Activated CD4-positive, alpha-beta T cell treated with anti-CD3 and anti-CD28 coated beads, Interleukin-2, amount 50 U/mL, for 4 hours (primary cell): ENCODE measurements at places on chromosomes 13 and 19.

- DNase-seq, result no peak
Observed at GRCh38 chr19:17681505-17682125, 6.5 kb downstream of the UNC13A start.

DNA sequence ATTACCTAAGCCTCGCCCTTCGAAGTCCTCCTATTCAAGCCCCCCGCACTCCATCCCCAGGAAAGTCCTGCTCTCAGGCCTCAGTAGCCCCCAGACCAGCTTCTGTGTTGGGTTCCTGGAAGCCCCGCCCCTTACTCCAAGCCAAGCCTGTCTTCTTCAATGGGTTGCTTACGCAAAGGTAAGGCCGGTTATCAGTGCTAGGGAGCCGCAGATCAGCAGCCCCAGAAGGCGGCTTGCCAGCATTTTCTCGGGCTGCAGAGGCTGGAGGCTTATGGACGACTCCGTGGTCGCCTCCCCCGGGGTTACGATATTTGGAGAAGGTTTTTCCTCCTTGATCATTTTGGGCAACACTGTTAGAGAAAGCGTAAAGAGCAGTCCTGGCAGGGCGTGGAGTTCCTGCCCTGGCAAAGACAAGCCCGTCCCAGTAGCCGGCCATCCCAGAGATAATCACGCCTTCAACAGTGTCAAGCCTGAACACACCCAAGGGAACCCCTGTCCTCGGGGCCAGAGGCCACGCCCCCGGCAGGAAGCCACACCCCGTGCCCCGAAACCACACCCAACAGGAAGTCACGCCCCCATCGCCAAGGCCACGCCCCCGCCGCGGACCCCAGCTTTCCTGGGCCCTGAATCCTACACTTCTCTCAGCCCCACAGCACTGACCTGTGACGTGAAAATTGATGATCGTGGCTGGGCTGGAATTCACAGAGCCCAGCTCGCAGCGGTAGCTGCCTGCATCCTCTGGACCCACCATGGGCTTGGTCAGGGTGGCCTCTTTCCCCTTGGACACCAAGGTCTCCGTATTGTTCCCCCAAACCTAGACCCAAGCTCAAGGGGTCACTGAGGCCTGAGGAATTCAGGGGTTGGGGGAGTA lies 954 bp upstream of the RASIP1 start:
- DNase-seq, result no peak

GRCh38 chr19:18292462-18292809 lies 11.0 kb upstream of the JUND start:
- no peak for DNase-seq

GRCh38 chr19:28864577-28865042 lies 348.3 kb downstream of the UQCRFS1 start:
- no peak for DNase-seq

GRCh38 chr19:1311543-1312091 lies 25.9 kb downstream of the EFNA2 start:
- no peak for DNase-seq
